Activated T-cell treated with anti-CD3 and anti-CD28 coated beads, Interleukin-2, amount 50 U/mL, for 72 hours (primary cell): ENCODE measurements at places on chromosomes 5 and 9.

GRCh38 chr5:53552561-53552960, 7.9 kb upstream of the NDUFS4 start:
- no peak overlapping the region for H3K4me3 ChIP-seq
- H3K27ac ChIP-seq, result no peak overlapping the region
- no peaks in the 10 kb centered on the region for H3K4me1 ChIP-seq
- H3K27me3 ChIP-seq, result peaks cover 41% of the 10 kb centered on the region
- no peak for DNase-seq

GRCh38 chr9:75979362-75979761, 88.9 kb downstream of the PCSK5 start:
- H3K4me1 ChIP-seq, result peaks cover 39% of the 10 kb centered on the region
- H3K4me3 ChIP-seq, result no peak overlapping the region
- DNase-seq, result no peak
- no peaks in the 10 kb centered on the region for H3K27me3 ChIP-seq
- H3K36me3 ChIP-seq, result no peaks in the 10 kb centered on the region
- H3K27ac ChIP-seq, result no peak overlapping the region

GRCh38 chr9:101325053-101325452, 59.8 kb downstream of the BAAT start:
- no peak overlapping the region for H3K4me3 ChIP-seq
- DNase-seq, result no peak
- no peak overlapping the region for H3K27ac ChIP-seq
- no peaks in the 10 kb centered on the region for H3K4me1 ChIP-seq
- H3K27me3 ChIP-seq, result peaks cover 14% of the 10 kb centered on the region

DNA sequence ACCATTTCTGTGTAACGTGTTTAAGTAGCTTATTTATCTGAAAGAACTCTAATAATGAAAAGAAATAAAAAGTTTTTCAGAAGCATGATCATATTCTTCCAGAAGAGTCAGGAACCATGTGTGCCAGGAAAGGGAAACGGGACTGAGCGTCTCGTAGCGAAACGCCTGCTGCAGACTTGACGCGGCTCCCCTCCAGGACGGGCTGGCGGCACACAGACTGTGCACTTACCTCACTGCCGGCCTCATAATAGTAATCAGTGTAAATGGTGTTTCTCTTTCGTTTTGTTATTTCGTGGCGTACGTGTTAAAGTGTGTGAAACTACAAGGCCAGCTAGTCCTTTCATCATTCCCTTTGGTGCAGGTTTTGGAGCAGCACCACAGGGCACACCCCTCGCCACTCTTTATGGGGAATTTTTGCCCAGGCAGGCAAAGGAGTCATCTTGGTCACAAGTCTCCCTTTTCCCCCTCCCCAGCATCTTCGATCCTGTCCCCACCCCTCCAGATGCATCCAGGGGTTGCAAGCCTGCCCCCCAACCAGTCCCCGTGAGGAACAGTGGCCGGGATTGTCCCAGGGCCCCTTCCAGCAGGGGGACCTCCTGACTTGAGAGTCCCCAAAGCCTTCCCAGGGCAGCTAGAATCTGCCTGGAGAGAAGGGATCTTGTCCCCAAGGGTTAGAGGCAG, 233.1 kb downstream of the FANCC start:
- no peaks in the 10 kb centered on the region for H3K4me1 ChIP-seq
- DNase-seq, result no peak
- no peaks in the 10 kb centered on the region for H3K36me3 ChIP-seq
- H3K27ac ChIP-seq, result no peak overlapping the region
- no peak overlapping the region for H3K4me3 ChIP-seq
- no peaks in the 10 kb centered on the region for H3K27me3 ChIP-seq

- no peaks in the 10 kb centered on the region for H3K36me3 ChIP-seq
- DNase-seq, result no peak
- no peaks in the 10 kb centered on the region for H3K27me3 ChIP-seq
- no peak overlapping the region for H3K4me3 ChIP-seq
- no peaks in the 10 kb centered on the region for H3K4me1 ChIP-seq
Observed at GRCh38 chr9:102072059-102072764, 333.8 kb upstream of the GRIN3A start.

DNA sequence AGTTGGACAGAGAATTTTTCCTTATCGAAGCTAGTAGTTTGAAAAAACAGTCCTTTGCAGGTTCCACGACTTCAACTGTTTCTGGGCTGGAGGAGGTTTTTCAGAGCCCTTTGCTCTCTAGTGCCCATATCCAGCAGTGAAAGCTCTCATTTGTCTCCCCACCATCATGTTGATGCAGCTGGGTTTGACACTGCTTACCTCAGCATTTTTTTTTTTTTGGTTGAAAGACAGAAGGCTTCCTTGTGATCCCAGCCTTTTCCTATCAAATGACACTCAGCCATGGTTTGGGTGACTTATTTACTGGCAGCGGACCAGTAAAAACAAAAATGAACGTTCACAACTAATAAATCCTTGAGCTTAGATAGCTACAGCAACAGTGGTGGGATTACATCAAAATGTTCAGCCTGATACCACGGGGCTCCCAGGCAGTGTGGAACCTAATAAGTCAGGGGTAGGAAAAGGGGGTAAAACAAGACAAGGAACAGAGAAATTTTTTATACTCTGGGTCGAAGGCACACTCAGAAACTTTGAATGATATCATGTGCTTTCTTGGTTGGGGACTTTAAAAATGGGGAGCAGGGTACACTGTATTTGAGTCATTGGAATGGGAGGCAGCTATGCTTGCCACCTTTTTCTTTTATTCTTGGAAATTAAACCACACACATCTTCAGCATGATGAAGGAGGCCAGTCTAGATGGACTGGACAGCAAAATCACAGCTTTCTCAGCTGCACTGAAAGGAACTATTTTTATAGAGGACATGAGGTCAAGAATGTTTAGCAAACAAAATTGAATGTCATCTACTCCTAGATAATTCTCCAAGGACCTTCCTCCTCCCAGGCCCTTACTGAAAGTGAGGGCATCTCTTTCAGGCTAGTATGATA, 308.9 kb upstream of the MPDZ start:
- no peak overlapping the region for H3K27ac ChIP-seq
- DNase-seq, result no peak
- H3K4me3 ChIP-seq, result no peak overlapping the region
- H3K27me3 ChIP-seq, result no peaks in the 10 kb centered on the region
- H3K4me1 ChIP-seq, result no peaks in the 10 kb centered on the region
- peaks cover 3% of the 10 kb centered on the region for H3K36me3 ChIP-seq

DNA sequence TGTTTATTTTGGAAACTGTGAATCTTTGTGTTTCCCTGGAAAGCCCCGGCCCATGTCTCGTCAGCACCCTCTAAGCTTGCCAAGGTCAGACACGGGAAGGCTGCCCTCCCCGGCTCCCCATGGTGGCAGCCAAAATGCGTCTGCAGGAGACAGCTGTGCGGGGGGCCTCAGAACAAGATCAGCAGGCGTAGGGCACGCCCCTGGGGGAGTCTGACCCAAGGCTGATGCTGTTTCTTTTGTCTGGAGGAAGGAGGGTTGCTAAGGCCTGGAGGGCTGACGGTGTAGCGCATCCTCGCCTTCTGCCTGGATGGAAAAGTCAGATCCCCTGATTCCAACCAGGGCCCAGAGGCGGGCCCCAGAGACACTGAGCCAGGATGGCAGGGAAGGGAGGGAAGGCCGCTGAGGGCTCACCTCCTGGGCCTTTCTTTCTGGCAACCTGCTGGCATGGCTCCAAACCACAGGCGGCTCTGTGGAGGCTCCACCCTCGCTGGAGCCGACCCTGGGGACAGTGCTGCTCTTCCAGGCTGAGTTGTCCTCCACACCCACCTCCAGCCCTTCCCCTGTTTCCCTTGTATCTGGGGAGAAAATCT, 57.2 kb downstream of the OLFM1 start:
- no peak for DNase-seq
- H3K27me3 ChIP-seq, result no peaks in the 10 kb centered on the region
- no peaks in the 10 kb centered on the region for H3K36me3 ChIP-seq
- H3K27ac ChIP-seq, result no peak overlapping the region
- H3K4me3 ChIP-seq, result no peak overlapping the region

GRCh38 chr5:931570-932145, 39.0 kb downstream of the TRIP13 start:
- peaks cover 29% of the 10 kb centered on the region for H3K27me3 ChIP-seq
- H3K36me3 ChIP-seq, result no peaks in the 10 kb centered on the region
- no peak for DNase-seq
- peaks cover 26% of the 10 kb centered on the region for H3K4me1 ChIP-seq
- no peak overlapping the region for H3K27ac ChIP-seq

DNA sequence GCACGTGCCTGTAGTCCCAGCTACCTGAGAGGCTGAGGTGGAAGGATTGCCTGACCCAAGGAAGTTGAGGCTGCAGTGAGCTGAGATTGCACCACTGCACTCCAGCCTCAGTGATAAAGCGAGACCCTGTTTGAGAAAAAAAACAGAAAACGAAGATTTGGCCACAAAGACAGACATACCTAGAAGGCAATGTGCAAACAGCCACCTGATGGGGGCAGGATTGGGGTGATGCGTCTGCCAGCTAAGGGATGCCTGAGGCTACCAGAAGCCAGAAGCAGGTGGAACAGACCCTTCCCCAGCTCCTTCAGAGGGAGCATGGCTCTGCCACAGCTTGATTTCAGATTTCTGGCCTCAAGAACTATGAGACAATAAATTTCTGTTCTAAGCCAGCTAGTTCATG, 2.9 kb downstream of the HIGD2A start:
- DNase-seq, result no peak
- H3K4me3 ChIP-seq, result no peak overlapping the region
- no peak overlapping the region for H3K27ac ChIP-seq
- no peaks in the 10 kb centered on the region for H3K27me3 ChIP-seq
- peaks cover 20% of the 10 kb centered on the region for H3K4me1 ChIP-seq
